ENCODE measurements at places on chromosomes 4 and X.

DNA sequence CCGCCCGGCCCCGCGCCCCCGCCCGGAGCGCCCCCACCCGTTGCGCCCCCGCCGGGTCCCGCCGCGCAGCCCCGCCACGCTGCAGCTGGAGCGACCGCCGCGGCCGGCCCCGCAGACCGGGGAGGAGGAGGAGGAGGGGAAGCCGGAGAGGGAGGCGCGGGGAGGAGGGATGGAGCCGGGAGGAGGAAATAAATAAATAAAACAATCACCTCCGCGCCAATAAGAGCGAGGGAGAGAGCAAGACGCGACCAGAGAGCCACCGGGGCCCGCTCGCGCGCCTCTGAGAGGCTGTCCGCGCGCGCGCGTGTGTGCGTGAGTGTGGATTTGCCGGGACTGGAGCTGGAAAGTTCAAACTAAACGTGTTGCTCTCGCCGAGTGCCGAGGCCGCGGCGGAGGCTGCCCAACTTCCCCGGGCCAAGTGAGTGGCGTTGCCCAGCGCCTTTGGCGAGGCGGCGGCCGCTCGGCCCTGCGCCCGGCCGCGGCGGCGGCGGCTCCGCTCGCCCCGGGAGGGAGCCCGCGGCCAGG lies 2184.4 kb upstream of the TENM3 start:
- peak; percentile 55 for DNase-seq

- no peak for DNase-seq
These were observed 95.9 kb downstream of the PDS5A start for GRCh38 chr4:39881789-39882188.

DNA sequence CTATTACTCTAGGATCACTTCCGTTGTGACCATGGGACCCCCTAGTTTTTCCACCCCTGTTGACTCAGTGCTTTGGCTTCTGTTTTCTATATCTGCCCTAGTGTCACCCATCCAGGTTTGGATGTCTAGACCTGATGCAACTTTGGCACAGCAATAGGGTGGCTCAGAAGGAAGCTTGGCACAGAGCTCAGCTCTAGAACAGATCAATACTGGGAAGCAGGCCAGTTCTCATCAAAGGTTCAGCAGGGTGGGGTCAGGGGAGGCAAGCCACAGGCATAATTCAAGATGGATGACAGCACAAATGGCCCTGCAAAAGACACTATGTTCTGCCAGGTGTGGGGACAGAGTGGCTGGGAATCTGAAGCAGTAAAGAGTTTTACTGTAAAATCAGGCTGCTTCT lies 74.2 kb upstream of the EGFL6 start:
- no peak for DNase-seq

- no peak for DNase-seq
These were observed 274.6 kb downstream of the NAF1 start for GRCh38 chr4:162891788-162892707.

- DNase-seq = no peak
These were observed 271.8 kb downstream of the PPP3CA start for GRCh38 chr4:101075536-101075935.

DNA sequence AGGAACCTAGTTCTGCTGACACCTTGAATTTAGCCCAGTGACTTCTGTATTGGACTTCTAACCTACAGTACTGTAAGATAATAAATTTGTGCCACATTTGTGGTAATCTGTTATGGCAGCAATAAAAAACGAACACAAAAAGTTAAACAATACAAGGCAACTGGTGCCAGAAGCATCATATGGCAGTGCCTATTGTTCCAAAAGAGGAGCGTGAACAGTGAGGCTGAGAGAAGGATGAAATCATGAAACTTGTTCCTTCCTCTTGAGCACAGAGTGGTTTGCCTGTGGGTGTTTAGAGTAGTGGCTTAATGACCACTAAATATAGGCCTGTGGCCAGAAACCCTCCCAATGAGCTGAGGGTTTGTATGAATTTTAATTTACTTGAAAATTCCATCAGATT lies 69.7 kb upstream of the PGRMC2 start:
- no peak for DNase-seq

GRCh38 chr4:153555730-153556434 lies 89.7 kb downstream of the TMEM131L start:
- DNase-seq = no peak

- no peak for DNase-seq
These were observed 3.9 kb upstream of the GLRB start for GRCh38 chr4:157072002-157072401.

DNA sequence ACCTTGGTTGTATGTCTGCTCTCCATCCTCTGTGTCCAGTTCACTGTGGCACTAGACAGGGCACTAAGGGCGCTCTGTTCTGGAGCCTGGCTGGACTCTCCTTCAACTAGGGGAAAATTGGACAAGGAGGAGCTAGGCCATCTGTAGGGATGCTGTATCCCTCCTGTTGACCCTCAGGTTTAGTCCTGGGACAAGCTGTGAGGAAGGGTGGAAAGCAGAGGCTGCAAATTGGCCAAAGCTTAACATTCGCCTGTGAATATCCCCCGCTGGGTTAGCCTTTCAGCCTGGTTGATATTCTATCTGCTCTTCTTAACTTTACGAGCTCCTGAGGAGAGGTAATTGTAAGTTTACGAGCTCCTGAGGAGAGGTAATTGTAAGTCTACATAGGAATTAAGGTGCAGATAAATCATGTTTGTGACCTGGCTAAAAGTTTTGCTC lies 64.4 kb upstream of the ENPEP start:
- no peak for DNase-seq

- no peak for DNase-seq
These were observed 178.7 kb upstream of the ATOH1 start for GRCh38 chr4:93649828-93650227.

GRCh38 chr4:56360071-56360470 lies 27.2 kb downstream of the AASDH start:
- DNase-seq = no peak

DNA sequence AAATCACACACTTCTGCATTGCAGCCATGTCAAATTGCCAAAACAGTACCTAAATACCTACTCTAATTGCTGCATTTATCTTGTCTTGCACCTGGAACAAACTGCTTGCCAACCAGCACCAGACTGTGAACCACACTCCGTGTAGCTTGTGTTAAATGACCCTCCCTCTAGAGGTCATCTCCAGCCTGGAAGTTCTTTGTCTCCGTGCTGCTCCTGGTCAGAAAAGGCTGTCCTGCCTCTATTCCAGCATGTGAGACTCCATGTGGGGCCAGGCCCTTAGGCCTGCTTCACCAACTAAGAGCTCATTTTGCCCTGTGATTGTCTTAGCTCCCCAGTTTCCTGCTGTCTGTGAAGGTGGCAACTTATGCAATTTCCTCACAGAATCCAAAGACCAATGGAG lies 28.3 kb downstream of the CNGA2 start:
- no peak for DNase-seq

GRCh38 chr4:143721317-143721716 lies 20.8 kb upstream of the FREM3 start:
- DNase-seq = no peak

DNA sequence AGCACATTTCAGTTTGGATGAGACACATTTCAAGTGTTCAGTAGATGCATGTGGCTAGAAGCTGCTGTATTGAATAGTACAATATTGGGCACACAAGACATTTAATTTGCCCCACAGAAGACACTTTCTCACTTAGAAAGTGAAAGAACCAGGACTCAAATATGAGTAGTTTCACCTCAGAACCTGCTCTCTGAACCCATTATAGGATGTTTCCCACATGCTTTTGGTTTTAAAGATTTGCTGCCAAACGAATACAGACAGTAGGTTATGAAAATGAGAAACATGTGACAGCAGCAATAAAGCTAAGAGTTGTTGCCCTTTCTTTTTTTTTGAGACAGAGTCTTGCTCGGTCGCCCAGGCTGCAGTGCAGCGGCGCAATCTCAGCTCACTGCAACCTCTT lies 32.3 kb downstream of the C4orf54 start:
- no peak for DNase-seq

- no peak for DNase-seq
These were observed 951.7 kb upstream of the LCORL start for GRCh38 chr4:18973296-18973695.

DNA sequence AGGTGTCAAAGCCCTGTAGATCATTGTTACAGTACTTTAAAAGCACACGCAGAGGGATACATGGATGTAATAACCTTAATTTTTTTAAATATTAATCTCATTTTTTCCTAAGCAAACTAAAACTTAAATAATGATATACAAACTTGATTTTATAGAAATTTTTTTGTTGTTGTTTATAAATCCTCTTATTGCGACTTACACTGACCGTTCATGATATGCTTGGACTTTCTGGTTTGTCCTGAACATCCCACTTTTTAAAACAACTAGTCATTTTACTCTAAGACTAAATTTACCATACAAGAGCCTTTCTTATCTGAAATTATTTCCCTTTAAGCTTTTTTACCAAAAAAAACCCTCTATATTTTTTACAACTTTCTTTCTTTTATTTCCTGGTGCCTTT lies 2106.0 kb downstream of the PCDH7 start:
- DNase-seq = no peak

DNA sequence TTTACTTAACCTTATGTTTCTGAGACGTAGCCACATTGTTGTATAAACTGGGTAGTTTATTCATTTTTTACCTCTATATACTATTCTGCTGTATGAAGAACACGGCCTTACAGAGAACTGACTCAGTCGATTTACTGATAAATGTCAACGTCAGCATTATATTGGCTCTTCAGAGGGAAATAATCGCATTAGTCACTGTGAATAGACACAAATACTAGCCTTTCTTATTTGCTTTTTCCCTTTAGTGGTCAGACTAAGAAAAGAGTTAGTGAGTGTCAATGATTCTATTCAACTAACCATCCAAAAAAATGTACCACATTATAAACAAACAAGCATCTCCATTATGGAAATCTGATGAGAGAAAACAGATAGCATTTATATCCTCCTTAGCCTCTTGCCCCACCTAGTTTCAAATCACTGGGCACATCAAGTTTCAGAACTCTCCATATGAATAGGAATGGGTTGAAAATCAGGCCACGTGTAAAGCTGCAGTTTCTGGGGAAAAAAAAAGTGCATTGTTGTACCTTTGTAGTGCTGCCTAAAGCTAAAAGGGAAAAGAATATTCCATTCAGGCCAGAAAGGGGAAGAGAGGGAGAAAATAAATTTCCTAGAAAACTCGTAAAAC lies 146.7 kb upstream of the VCX3A start:
- no peak for DNase-seq

DNA sequence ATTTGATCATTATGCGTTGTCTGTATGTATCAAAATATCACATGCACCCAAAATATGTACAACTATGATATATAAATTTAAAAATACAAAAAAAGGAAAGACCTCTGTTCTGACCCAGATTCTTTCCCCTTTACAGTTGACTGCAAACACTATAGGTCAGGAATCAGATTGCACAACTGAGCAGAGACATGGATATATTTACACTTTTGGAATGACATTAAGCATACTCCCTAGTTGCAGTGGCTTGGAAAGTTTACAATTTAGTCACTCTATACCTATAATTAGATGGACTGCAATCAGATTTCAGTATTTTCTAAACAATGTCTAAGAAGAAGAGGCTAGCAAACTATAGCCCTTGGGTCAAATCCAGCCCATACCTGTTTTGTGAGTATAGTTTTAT lies 98.5 kb upstream of the INPP4B start:
- no peak for DNase-seq

DNA sequence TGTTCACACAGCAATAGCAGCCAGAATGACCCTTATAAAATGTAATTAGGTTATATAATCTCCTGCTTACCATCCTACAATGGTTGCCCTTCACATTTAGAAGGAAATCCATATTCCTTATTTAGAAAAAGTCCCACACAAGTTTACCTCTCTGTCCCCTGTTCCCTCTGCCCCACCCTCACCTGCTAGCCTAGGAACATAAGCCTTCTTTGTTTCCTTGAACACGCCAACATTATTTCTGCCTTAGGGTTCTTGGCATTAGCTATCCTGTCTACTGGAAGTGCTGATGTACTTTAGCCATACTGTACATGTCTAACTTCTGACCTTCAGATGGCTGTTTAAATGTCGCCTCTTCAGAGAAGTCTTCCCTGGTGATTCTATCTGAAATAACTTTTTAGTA lies 28.4 kb upstream of the USP53 start:
- DNase-seq = no peak

- DNase-seq = no peak
These were observed 115.4 kb upstream of the STK26 start for GRCh38 chrX:131907488-131908314.

GRCh38 chr4:169208090-169208455 lies 62.7 kb downstream of the SH3RF1 start:
- DNase-seq = no peak

GRCh38 chrX:153561337-153561736 lies 37.6 kb downstream of the CCNQ start:
- DNase-seq = no peak

- no peak for DNase-seq
These were observed 37.7 kb upstream of the FRAS1 start for GRCh38 chr4:78019414-78019813.

GRCh38 chr4:98519268-98519977 lies 139.0 kb downstream of the TSPAN5 start:
- DNase-seq = no peak

GRCh38 chr4:10283761-10284160 lies 167.2 kb upstream of the WDR1 start:
- DNase-seq = no peak

DNA sequence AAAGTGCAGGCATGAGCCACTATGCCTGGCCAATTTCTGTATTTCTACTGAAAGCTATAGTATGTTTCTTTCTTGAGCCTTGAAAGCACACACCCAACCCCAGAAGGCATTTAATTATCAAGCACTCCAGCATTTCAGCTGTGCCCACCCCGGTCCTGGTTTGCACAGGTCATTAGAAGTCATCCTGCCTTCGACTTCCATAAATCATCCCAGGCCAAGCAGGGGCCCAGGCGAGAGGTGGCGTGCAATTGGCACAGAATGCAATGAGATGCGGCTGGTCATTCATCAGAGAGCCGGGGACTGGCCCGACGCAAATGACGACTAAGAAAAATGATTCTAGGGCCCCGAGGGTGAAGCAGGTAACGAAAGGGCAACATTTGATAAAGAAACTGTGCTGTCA lies 24.8 kb upstream of the CRMP1 start:
- DNase-seq = no peak

- no peak for DNase-seq
These were observed 8.5 kb downstream of the TIGD2 start for GRCh38 chr4:89119836-89120235.

DNA sequence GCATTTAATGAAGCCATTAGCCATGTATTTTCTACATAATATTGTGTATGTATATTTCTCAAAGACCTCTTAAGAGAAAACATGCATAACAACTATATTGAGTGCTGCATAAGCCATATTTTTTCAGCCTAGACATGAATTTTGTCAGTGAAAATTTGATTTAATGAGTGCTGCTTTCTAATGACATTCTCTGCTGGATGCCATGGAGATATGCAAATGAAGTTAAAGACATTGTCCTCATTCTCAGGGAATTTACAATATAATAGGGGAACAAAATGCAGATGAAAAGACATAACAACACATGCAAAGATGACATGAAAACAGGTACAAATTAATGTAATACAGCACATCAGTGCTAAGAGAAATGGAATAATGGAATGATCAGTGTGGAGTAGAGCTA lies 118.7 kb downstream of the ATOH1 start:
- no peak for DNase-seq

Measured in midbrain (tissue), 1 donor.